ENCODE measurements at places on chromosomes 5 and 9.

GRCh38 chr9:133812077-133812868, 74.1 kb upstream of the SARDH start:
- peaks cover 2% of the 10 kb centered on the region for H3K36me3 ChIP-seq
- H3K27me3 ChIP-seq: no peaks in the 10 kb centered on the region
- H3K27ac ChIP-seq: no peak overlapping the region
- no peak for DNase-seq

GRCh38 chr5:618450-618849, 6.3 kb downstream of the CEP72 start:
- no peak overlapping the region for H3K27ac ChIP-seq
- no peak for DNase-seq
- H3K27me3 ChIP-seq: no peaks in the 10 kb centered on the region
- H3K36me3 ChIP-seq: no peaks in the 10 kb centered on the region

- H3K4me3 ChIP-seq: no peak overlapping the region
- H3K27me3 ChIP-seq: peaks cover 1% of the 10 kb centered on the region
- H3K27ac ChIP-seq: no peak overlapping the region
- no peak for DNase-seq
- H3K4me1 ChIP-seq: no peaks in the 10 kb centered on the region
- no peaks in the 10 kb centered on the region for H3K36me3 ChIP-seq
Measured at GRCh38 chr5:6455571-6456200, 7.0 kb downstream of the UBE2QL1 start.

DNA sequence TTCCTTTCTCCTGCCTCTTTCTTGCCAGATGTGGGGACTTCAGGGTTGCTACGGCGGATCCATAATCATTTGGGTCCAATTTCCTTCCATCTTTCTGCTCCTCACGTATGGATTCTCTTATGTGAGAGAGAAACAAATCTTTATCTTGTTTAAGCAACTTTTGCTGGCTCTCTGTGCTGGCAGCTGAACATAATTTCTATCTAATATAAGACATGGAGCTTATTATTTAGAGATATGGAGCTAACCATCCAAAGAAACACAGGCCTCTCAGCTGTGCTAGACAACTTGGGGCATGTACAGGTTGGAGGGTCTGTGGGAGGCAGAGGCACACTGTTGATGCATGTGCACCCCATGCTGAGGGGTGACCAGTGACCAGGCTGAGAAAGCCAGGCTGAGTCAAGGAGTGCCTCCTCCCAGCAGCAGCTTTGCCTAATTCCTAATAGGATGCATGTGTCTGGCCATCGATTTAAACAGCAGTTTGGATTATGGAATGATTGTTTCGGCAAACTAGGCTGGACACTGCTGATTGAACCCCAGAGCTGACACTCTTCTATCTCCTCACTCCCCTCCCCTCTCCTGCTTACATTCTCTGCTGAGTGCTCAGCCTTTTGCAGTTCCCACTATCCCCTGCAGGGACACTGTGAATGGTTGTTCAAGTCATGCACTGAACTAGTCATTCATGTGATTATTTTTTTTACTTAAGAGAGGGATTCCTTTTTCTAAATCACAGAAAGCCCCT, 195.8 kb downstream of the ERCC6L2 start:
- peaks cover 50% of the 10 kb centered on the region for H3K4me1 ChIP-seq
- H3K4me3 ChIP-seq: no peak overlapping the region
- peak; percentile 44 for DNase-seq
- H3K27me3 ChIP-seq: no peaks in the 10 kb centered on the region

DNA sequence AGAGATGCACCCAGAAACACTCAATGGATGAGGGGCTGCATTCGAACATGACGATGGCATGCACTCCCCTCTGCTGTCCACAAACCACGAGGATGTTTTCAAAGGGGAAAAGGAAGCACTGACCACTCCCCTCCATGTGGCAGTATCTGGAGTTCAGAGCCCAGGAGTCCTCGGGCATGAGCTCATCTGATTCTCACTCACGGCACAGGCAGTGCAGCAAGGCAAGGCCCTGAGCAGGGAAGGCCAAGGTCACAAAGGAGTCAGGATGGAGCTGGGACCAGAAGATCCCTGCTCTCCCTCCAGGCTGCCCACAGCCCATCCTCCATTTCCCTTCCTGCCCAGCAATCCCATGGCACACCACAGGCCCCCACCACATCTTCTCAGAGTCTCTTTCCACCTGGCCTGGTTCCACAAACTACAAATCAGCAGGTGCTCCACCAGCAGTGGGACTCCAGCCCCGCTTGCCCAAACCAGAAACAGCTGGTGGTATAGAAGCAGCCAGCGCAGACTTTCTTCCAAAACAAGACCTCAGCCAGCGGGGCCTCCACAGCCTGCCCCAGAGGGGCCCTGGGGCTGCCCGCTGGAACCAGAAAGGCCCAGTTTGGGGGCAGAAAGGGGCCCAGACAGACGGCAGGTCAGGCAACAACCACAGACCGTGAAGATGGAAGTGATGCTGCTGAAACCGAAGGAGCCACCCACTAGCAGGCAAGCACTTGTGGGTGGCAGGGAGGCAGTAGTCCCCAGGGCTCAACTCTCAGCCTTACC, 12.2 kb downstream of the TNIP1 start:
- no peak overlapping the region for H3K27ac ChIP-seq
- peaks cover 67% of the 10 kb centered on the region for H3K4me1 ChIP-seq
- no peak for DNase-seq
- H3K4me3 ChIP-seq: no peak overlapping the region
- H3K27me3 ChIP-seq: no peaks in the 10 kb centered on the region

DNA sequence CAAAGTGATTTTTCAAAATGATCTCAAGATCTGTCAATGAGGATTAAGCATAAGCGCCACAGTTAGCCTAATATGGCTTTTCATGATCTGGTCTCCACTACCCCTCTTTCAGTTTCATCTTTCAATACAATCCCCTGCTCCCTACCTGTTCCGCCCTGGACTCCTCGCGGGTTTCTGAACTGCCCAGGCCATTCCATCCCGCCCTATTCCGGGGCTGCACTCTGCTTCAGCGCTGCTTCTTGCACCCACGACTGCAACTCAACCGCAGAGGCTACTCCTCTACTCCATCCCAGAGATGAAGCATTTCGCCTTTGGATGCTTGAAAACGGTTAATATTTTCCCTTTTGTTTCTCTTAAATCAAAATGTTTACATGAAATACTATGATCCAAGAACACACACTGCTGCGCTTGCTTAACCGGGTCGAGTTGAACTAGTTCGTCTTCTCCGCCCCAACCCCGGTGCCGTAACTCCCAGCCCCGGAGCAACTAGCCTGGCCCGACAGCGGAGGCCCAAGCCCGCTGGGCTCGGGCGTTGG, 716 bp upstream of the OTULIN start:
- peak overlapping the region; percentile 38 for H3K4me3 ChIP-seq
- peaks cover 36% of the 10 kb centered on the region for H3K4me1 ChIP-seq
- peak; percentile 25 for DNase-seq
- H3K27ac ChIP-seq: peak overlapping the region; percentile 93
- no peaks in the 10 kb centered on the region for H3K36me3 ChIP-seq

GRCh38 chr9:91100878-91101450, 260.8 kb downstream of the AUH start:
- no peak overlapping the region for H3K4me3 ChIP-seq
- peak; percentile 20 for DNase-seq
- peaks cover 9% of the 10 kb centered on the region for H3K4me1 ChIP-seq
- H3K27ac ChIP-seq: no peak overlapping the region
- no peaks in the 10 kb centered on the region for H3K36me3 ChIP-seq
- H3K27me3 ChIP-seq: no peaks in the 10 kb centered on the region

DNA sequence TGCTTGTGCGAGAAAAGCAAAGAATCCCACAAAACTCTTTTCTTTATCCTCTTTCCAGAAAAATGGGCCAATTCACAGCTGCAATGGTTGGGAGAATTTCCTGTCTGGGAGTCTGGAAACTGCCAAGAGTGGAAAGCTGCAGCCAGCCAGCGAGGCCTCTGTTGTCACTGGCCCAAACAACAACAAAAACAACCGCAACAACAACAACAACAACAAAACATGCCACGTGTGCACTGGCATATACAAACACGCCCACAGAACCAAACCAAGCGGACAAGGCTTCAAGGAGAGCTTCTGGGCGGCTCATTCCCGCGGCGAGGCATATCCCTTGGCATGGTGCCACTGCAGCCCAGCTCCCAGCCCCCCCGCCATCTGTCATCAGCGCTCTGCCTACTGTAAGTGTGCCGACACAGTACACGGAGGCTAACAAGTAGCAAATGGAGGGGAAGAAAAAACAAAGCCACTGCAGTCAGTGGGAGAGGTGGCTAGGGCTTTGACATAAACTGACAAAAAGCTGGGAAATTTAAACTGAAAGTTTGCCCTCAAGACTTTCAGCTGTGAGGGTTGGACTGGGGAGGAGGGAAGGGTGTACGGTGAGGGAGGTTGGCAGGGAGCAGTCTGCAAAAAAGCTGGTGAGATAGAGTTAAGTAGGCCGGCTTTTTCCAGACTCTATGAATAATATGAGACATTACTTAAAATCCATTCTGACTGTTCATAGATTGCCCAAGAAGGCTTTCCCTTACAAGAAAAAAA, 165.0 kb upstream of the ZNF462 start:
- peak; percentile 80 for DNase-seq
- H3K4me1 ChIP-seq: peaks cover 8% of the 10 kb centered on the region
- no peaks in the 10 kb centered on the region for H3K27me3 ChIP-seq
- no peaks in the 10 kb centered on the region for H3K36me3 ChIP-seq
- H3K4me3 ChIP-seq: no peak overlapping the region

GRCh38 chr5:159671886-159672285, 244.4 kb upstream of the ADRA1B start:
- no peaks in the 10 kb centered on the region for H3K27me3 ChIP-seq
- H3K4me3 ChIP-seq: no peak overlapping the region
- no peaks in the 10 kb centered on the region for H3K4me1 ChIP-seq
- H3K36me3 ChIP-seq: no peaks in the 10 kb centered on the region

- H3K36me3 ChIP-seq: no peaks in the 10 kb centered on the region
- DNase-seq: no peak
- no peaks in the 10 kb centered on the region for H3K4me1 ChIP-seq
- no peak overlapping the region for H3K4me3 ChIP-seq
- H3K27me3 ChIP-seq: no peaks in the 10 kb centered on the region
Measured at GRCh38 chr9:93532141-93532540, 44.2 kb upstream of the PHF2 start.

- H3K4me1 ChIP-seq: no peaks in the 10 kb centered on the region
- H3K27ac ChIP-seq: no peak overlapping the region
- H3K4me3 ChIP-seq: no peak overlapping the region
- no peaks in the 10 kb centered on the region for H3K36me3 ChIP-seq
Measured at GRCh38 chr5:141765896-141766551, 84.0 kb upstream of the ARAP3 start.

DNA sequence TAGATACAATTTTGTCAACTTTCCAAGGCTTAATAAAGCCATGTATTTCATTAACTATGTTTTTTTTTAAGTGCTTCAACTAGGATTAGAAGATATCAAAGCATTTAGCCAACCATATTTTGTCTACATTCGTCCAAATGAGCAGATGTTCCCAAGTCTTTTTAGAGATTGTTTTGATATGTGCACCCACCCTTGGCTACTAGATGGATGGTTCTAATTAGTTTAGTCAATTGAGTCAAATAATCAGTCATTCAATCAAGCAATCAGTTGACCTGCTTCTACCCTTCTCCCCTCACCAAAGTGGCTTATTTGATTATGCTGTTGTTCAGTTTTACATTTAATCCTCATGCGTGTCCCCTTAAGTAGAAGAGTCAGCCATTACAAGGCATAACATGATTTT, 319.5 kb upstream of the TNC start:
- H3K4me3 ChIP-seq: no peak overlapping the region
- H3K36me3 ChIP-seq: no peaks in the 10 kb centered on the region
- no peaks in the 10 kb centered on the region for H3K27me3 ChIP-seq
- no peak for DNase-seq
- no peak overlapping the region for H3K27ac ChIP-seq

GRCh38 chr5:125023673-125024072, 277.2 kb upstream of the ZNF608 start:
- peaks cover 13% of the 10 kb centered on the region for H3K4me1 ChIP-seq
- H3K27ac ChIP-seq: no peak overlapping the region
- H3K27me3 ChIP-seq: no peaks in the 10 kb centered on the region
- no peak overlapping the region for H3K4me3 ChIP-seq

DNA sequence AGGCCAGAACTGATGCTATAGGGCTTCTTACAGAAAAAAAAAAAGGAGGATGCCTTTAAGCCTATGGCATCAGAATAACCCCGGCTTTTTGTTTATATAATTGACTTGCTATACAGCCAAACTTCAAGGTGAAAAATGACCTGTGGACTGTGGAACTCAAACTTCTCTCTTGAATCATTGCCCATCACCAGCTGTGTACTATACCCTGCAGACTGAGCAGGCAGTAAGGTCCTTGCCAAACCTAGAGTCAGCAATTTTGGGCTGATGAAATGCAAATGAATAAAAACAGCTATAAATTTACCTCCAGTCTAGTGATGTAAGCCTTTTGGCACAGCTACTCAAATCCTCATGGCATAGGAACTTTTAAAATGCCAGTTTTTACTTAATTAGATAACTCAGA, 44.5 kb upstream of the PPP3R2 start:
- H3K27ac ChIP-seq: peak overlapping the region; percentile 56
- peak; percentile 18 for DNase-seq
- H3K36me3 ChIP-seq: no peaks in the 10 kb centered on the region
- peaks cover 21% of the 10 kb centered on the region for H3K4me1 ChIP-seq
- no peaks in the 10 kb centered on the region for H3K27me3 ChIP-seq
- H3K4me3 ChIP-seq: no peak overlapping the region

GRCh38 chr5:116520771-116521170, 53.9 kb downstream of the SEMA6A start:
- H3K27ac ChIP-seq: no peak overlapping the region
- peaks cover 16% of the 10 kb centered on the region for H3K4me1 ChIP-seq

DNA sequence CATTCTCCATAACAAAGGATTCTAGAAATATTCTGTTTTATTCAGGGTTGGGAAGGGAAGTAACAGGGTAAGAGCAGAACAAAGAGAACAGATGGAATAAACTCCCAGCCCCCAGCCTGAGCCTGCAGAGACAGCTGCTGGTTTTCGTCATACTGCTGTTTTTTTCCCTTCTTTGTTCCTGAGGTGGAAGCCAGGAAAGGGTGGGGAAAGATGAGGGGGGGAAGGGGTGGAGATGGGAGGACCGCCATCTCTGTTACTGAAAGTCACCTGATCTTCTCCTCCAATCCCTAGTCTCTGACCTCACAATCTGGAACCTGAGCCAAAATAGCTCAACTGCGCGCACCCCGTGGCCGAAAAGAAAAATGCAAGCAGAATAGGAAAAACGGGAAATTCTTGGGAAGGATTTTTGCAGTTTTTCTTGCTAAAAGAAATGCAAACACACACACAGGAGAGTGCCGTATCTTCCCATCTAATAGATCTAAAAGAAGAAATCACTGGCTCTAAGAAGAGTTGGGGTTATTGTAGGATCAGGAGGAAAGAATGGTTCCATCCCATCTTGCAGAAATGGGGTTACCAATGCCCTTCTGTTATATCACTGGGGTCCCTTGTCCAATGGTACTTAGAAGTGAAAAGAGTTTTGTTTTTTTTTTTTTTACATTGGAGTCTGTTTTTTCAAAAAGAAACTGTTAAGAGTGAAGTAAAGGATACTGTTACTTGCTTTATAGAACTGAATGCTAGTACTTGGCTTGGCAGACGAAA, 57.9 kb downstream of the DIAPH1 start:
- peak overlapping the region; percentile 76 for H3K27ac ChIP-seq
- no peaks in the 10 kb centered on the region for H3K27me3 ChIP-seq
- peak; percentile 91 for DNase-seq
- peaks cover 4% of the 10 kb centered on the region for H3K36me3 ChIP-seq
- no peak overlapping the region for H3K4me3 ChIP-seq

All from body of pancreas (tissue), 4 donors.